ENCODE measurements at places on chromosomes 4 and X.

DNA sequence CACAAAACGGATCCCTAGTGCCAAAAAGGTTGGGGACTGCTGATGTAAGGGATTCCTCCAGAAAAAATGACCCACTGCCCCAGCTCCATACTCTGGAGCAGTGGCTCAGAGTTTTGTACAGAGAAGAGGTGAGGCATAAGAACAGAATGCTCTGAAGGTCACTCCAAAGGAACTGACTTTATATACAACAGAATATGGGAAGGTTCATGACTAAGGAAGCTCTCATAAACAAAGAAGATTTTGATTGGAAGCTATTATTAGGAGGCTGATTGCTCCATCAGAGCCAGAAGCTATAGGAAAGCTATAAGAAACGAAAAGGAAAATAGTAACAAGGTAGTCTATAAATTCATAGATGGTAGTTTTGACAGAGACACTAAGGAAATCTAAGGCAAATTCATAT lies 203.1 kb downstream of the SLC7A11 start:
- peak; percentile 42 for DNase-seq

DNA sequence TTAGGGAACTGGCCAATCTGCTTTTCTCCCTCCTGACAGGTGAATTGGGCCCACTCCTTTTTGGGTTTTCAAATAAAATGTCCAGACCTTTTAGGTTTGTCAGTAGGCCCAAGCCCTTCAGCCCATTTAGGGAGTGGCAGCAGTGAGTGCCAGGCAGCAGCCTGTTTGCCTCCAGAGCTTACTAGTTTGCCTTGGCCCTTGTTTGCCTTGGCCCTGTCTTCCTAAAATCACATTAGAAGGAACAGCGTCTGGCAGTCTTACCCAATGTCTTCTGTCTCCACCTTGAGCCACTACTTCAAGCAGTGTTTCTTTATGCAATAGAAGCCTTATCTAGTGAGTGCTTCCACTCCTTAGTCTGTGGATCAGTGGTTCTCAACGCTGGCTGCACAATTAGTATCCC lies 117.1 kb downstream of the TMEM164 start:
- DNase-seq, result peak; percentile 5

- DNase-seq, result no peak
Observed at GRCh38 chr4:83329521-83330110, 5.0 kb downstream of the HPSE start.

DNA sequence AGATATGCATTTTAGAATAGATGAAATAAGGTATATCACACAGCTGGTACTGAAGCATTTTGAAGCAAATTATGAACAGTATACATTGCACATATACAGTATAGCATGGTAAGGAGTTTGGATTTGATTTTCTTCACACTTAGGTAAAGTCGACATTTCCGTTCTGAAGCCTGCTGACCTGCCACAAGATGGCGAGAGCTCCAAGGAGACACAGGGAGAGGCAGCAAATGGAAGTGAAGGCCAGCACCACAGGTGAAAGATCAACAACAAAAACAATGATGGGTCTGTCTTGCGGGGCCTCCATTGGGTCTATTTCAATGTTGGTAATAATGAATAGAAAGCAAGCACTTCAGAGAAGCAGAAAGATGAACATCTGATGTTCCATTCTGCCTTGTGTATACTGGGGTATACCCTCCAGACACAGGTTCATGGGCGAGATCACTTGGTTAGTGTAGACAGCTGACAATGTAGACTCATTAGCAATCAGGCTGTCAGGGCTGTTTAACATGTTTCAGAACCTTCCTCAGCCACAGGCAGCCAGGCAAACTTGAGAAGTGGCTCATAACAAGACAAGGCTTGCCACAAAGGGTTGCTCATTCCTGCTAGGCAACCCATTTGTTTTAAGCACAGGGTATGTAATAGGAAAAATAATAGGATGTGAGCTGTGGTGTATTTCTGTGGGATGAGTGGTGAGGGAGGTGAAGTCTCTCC lies 21.4 kb upstream of the NOX1 start:
- DNase-seq, result peak; percentile 53

DNA sequence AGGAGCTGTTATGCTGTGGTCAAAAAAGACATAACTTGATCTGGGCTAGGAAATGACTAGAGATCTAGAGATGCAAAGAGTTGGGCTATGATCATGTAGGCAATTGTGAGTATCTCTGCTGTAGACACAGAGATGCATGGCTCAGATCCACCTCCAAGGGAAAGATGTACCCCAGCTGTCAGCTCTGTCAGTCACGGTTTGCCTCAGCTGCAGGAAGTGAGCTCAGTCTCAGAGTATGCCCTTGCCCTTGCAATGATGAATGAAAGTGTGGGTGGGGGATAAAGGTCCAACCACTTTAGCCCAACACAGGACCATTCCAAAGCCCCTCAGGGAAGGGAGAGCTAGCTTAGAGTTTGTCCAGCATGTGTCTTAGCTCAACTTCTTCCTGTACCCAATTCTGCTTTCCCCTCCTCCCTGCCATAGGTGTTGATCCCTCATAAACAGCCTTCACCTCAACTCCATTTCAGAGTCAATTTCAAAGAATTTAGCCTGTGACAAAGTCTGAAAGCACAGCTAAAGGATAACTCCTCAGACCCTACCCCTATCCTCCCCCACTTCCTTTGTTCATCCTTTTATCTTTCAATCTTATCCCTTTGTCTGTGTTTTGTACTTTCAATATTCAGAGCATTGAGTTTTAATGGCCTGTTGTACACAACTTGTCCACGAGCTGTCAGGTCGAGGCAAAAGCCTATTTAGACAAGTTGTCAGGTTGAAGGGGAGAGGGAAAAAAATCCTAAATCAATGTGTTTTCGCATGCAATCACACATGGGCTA lies 90.6 kb downstream of the MID1IP1 start:
- DNase-seq, result peak; percentile 6

DNA sequence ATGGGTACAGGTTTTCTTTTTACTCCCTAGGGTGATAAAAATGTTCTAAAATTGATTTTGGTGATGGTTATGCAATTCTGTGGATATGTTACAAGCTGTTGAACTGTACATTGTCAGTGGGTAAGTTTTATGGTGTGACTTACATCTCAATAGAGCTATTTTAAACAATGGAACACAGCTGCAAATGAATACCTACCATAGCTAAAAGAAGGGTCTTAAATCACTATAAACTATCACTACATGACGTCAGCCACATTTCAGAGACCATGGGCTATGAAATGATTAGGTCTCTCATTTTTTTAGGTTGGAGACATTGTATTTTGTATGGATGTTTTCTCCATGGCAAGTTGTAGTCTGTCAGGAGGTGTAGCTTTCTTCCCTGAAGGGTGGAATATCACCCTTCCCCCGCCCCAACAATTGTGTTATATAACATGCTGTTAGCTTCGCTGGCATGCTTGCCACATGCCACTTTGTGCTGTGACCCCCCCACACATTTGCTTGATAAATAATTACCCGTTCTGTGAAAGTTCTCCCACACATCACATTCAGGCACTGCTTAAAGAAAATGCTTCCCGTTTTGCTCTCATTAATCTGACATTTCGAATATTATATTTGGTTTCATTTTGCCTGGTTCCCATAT lies 159.7 kb downstream of the ARHGAP10 start:
- DNase-seq, result no peak

DNA sequence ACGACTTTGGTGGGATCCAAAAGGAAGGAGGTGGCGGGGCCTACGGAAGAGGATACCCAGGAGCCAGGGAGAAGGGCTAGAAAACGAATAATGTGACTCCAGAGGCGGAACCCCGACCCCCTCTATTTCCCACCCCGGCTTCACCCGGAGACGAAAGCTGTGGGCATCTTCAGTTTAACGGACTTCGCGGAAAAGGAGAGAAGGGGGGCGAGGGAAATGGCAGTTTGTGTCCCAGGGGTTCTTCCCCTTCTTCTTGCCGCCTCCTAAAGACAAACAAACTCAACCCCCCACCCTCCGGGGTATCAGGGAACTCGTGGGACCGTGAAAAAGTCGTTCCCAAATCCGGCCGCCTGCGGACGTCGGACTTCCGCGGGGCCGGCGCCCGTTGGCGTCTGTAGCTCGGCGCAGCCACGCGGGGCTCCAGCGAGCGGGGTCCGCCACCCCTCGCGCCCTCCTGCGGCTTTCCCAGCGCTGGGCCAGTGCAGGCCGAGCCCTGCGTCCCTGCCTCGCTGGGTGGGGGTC lies 3.6 kb upstream of the LEF1 start:
- no peak for DNase-seq

DNA sequence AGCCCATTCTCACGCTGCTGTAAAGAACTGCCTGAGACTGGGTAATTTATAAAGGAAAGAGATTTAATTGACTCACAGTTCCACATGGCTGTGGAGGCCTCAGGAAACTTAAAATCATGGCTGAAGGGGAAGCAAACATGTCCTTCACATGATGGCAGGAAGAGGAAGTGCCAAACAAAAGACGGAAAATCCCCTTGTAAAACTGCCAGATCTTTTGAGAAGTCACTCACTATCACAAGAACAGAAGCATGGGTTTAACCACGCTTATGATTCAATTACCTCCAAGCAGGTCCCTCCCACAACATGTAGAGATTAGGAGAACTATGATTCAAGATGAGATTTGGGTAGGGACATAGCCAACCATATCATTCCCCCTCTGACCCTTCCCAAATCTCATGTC lies 335.5 kb downstream of the IL15 start:
- DNase-seq, result no peak

DNA sequence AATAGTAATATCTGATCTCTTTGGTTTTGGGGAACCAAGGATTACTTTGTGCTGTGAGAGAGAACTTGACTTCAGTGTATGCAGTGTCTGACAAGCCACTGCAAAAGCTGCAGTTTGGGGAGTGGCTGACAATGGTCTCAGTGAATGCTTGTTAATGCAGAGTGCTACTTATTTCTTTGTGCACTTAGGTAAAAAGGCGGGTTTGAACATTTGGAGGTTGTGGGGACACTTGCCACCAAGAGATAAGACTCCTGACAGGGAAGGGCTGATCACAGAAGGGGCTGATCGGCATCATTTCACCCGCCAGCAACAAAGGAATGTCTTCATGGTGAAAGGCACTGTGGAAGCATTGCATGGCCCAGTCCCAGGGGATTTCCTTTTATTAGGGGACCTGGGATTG lies 28.6 kb upstream of the USP46 start:
- no peak for DNase-seq

GRCh38 chr4:74674750-74675149 lies 119.6 kb downstream of the BTC start:
- no peak for DNase-seq

DNA sequence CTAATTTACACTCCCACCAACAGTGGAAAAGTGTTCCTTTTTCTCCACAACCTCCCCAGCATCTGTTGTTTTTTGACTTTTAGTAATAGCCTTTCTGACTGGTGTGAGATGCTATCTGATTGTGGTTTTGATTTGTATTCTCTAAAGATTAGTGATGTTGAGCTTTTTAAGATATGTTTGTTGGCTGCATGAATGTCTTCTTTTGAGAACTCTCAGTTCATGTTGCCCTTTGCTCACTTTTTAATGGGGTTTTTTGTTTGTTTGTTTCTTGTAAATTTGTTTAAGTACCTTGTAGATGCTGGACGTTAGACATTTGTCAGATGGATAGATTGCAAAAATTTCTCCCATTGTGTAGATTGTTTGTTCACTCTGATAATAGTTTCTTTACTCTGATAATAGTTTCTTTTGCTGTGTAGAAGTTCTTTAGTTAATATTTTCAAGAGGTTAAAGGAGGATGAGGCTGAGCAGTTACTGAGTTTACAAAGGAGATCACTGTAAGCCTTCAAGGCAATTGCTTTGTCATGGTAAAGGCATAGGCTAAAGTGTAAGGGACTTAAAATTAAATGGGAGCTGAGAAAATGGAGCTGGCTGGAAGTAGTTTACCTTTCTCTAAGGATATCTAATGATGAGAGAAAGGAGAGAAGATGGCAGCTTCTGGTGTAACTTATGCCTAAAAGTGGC lies 323.4 kb downstream of the PCDH7 start:
- no peak for DNase-seq

- no peak for DNase-seq
Observed at GRCh38 chr4:158801066-158801465, 32.2 kb downstream of the FNIP2 start.

DNA sequence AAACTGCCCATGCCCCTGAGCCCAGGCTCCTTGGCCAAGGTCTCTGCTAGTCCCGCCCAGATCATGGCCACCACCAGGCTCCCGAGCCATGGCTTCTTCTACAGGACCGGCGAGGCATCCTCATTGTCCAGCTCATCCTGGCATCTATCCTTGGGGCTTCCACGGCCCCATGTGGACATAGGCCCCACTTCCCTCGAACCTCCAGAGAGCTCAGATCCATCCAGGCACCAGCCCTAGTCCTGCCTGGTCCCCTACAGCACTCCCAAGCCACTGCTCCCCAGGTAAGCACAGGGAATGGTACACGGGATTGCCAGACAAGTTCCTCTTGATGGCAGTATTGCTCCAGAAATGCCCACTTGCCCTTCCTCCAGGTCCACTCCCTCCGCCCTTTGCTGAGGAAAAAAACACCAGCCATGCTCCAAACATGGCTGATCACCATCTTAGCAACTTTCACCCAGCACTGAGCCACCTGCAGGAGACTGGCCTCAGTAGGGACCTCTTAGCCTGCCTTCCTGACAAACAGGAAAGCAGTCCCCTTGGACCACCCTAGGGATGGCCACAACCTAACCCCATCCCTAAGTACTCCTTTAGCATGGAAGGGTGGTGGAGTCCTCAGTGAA lies 272.1 kb upstream of the AGTR2 start:
- DNase-seq, result no peak

- DNase-seq, result no peak
Observed at GRCh38 chr4:178086320-178086719, 644.1 kb upstream of the AGA start.

- DNase-seq, result no peak
Observed at GRCh38 chr4:71147261-71147660, 153.8 kb downstream of the DCK start.

DNA sequence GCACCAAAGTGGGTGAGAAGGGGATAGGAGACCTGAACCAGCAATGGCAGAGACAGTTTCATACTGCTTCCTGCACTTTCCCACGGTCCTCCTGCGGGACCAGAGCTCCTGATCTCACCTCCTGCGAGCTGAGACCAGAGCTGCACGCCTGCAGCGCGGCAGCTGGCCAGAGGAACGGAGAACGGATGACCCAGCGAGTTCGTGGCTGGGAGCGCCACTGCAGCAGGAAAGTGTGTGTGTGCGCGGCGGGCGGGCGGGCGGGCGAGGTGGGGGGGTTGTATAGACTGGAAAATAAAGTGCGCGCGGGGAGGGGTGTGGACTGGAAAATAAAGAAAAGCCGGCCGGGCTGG lies 16.5 kb downstream of the MCF2 start:
- DNase-seq, result peak; percentile 4

DNA sequence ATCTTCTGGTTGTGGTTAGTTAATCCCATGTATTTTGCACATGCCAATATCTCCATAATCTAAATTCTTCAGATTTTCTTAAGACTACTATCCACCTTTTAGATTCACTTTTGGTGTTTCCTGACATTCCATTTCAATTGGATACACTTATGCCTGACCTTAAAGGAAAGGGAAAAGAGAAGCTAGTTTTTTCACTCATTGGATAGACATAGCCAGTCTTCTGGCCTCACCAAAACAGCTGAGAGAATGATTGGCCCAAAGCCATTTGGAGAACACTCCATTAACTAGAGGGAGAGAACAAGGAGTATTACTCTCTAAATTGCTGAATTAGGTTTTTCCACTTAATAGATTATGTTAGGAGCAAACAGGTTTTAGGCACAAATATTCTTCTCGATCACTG lies 4.0 kb downstream of the PRPS1 start:
- peak; percentile 16 for DNase-seq

GRCh38 chr4:16846540-16847117 lies 51.8 kb downstream of the LDB2 start:
- DNase-seq, result no peak

- no peak for DNase-seq
Observed at GRCh38 chrX:44474410-44474809, 68.2 kb downstream of the FUNDC1 start.

Measured in adipocyte (in vitro differentiated cells).